ENCODE measurements at places on chromosomes 1 and 21. TPM values are rescaled to one million over a fixed set of nuclear protein-coding genes. Genes with fewer than 3 reads are reported as not detected.

DNA sequence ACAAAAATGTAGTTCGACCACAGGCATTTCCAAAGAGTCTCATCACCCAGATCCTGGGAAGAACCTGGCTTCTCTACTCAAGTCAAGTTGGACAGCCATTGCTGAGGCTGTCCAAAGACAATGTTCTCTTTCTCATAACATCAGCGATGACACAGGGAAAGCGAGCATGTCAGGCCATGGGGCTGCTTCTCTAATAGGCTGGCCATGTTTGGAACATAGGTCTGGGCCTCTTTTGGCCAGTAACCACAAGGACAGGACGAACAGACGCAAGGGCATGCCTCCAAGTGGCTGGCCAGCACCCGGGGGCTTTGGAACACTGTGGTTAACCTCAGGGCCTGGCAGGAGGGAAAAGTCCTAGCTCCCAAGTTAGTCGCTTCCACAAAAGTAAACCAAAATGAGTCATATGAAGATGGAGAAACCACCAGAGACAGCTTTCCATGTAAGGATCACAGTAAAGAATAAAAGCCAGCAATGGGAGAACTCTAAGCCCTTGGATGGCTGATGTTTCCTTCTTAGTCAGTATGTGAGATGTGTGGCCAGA lies 80.6 kb upstream of the SLC44A3 start:
- DNase-seq, result no peak
- H3K27ac ChIP-seq, result no peak overlapping the region
- peaks cover 23% of the 10 kb centered on the region for H3K4me1 ChIP-seq
- peaks cover 7% of the 10 kb centered on the region for H3K27me3 ChIP-seq
- peaks cover 4% of the 10 kb centered on the region for H3K36me3 ChIP-seq

DNA sequence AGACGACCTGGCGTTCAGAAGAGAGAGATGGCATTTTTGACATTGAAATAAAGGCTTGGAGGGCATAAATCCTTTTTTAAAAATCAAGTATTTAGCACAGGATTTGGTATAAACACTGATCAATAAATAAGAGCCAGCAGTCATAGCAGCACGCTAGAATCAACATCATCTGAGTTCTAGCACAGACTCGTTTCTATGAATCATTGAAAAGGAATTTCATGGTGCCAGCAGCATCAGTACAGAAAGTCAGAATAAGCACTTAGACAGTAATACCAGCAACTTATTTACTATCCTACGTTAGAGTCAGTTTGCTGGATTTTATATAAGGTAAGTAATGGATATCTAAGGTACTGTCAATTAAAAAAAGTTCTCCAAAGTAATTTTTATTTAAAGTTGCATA lies 119.3 kb downstream of the HLCS start:
- H3K27ac ChIP-seq, result no peak overlapping the region
- no peaks in the 10 kb centered on the region for H3K36me3 ChIP-seq
- no peaks in the 10 kb centered on the region for H3K27me3 ChIP-seq
- no peak overlapping the region for H3K4me3 ChIP-seq
- no peak for DNase-seq
- H3K4me1 ChIP-seq, result peaks cover 3% of the 10 kb centered on the region

GRCh38 chr1:234395297-234395696 lies 22.0 kb downstream of the COA6 start:
- H3K36me3 ChIP-seq, result peaks cover 4% of the 10 kb centered on the region
- DNase-seq, result no peak
- no peak overlapping the region for H3K27ac ChIP-seq

DNA sequence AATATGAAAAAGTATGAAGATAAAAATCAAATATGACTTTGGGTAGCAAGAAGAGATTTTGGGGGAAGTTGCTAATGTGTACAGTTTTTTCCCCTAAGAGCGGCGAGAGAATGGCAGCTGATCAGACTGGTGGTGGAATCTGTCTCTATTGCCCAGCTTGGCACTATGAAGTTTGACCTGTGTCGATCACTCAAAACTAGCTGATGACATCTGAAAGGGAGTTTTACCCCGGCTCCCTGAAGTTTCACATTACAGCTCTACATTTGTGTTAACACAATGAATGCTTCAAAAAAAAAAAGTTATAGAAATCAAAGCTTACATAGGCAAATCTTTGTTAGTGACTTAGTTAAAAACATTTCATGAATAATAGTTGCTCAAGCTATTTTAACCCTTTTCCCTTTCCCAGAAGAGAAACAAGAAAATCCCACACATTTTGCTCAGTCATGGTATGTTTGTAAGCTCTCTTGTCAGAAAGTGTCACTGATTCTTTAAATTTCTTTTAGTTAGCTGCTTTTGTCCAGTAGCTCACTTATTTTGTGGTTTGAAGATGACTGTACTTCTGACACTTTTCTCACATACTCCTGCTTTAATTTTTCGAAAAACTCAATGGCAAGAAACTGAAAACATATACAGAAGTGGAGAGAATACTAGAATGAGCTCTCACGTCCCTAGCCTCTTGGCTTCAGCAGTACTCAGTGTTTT lies 41.3 kb downstream of the DYRK1A start:
- no peak overlapping the region for H3K27ac ChIP-seq
- peaks cover 38% of the 10 kb centered on the region for H3K4me1 ChIP-seq
- H3K27me3 ChIP-seq, result peaks cover 4% of the 10 kb centered on the region
- H3K4me3 ChIP-seq, result no peak overlapping the region
- DNase-seq, result no peak
- H3K36me3 ChIP-seq, result peaks cover under 1% of the 10 kb centered on the region

- H3K4me3 ChIP-seq, result peak overlapping the region; percentile 99
- H3K27ac ChIP-seq, result peak overlapping the region; percentile 91
- peaks cover 34% of the 10 kb centered on the region for H3K27me3 ChIP-seq
- H3K36me3 ChIP-seq, result no peaks in the 10 kb centered on the region
Measured at GRCh38 chr1:2229037-2229864, 1.1 kb downstream of the SKI start.

DNA sequence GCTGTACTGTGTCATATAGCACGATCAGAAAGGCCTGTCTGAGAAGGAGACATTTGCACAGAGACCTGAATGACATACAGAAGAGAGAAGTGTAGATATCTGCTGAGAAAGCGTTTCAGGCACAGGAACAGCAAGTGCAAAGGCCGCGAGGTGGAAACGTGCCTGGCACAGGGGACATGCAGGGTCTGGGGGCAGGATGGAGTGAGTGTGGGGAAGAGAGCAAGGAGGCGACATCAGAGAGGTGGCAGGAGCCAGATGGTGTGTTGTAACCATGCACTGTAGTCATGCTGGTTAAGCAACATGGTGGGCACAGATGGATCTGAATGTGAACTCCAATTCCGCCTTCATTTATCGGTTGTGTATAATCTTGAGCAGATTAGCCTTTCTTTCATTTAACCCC lies 13.0 kb downstream of the KRTCAP2 start:
- no peak for DNase-seq
- H3K27ac ChIP-seq, result no peak overlapping the region
- no peaks in the 10 kb centered on the region for H3K27me3 ChIP-seq
- H3K4me1 ChIP-seq, result no peaks in the 10 kb centered on the region
- H3K36me3 ChIP-seq, result no peaks in the 10 kb centered on the region
- no peak overlapping the region for H3K4me3 ChIP-seq

- no peak overlapping the region for H3K27ac ChIP-seq
- H3K27me3 ChIP-seq, result no peaks in the 10 kb centered on the region
- no peak for DNase-seq
- no peaks in the 10 kb centered on the region for H3K36me3 ChIP-seq
- no peak overlapping the region for H3K4me3 ChIP-seq
- H3K4me1 ChIP-seq, result peaks cover 7% of the 10 kb centered on the region
Measured at GRCh38 chr1:44939061-44939460, 47.3 kb downstream of the EIF2B3 start.

The CD1E gene
- total RNA-seq, result not detected

The CLCA1 gene
- total RNA-seq, result not detected
